Fibroblast of skin of back (primary cell): ENCODE measurements at places on chromosomes 4 and X.

GRCh38 chr4:184883024-184883423 is 57.3 kb upstream of the ACSL1 start:
- DNase-seq, result no peak

DNA sequence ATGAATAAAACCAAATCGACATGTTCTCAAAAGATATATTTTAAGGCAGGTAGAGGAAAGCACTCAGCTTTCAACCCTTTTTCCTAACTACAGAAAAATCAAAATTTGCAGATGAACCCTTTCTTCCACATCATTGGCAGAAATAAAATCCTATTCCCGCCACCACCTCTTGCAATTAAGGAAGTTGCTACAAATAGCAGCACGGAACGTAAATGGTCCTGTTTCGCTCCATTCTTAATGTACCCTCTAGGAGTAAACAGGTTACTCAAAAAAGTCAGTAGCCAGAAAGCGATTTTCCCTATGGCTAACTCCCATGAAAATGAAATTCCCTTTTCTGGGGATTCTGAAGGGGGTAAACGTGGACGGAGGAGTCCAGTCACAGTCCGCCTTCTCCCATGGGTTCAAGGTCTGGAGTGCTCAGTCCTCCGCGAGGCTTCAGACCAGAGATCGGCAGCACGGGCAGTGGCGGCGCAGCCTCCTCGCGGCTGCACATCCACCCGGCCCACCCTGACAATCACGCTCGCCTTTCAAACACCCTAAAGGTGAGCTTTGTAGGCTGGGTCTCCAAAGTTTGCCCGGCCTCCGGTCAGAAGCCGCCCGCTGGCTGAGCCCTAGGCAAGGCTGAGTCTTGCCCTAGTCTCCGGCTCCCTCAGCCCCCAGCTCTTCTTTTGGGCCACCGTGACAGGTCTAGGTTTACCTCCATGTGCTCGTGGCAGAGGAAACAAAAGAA is 1.8 kb downstream of the ATP11C start:
- DNase-seq, result peak; percentile 14

- DNase-seq, result no peak
These were observed 98.3 kb downstream of the RAPGEF2 start for GRCh38 chr4:159201168-159201567.

DNA sequence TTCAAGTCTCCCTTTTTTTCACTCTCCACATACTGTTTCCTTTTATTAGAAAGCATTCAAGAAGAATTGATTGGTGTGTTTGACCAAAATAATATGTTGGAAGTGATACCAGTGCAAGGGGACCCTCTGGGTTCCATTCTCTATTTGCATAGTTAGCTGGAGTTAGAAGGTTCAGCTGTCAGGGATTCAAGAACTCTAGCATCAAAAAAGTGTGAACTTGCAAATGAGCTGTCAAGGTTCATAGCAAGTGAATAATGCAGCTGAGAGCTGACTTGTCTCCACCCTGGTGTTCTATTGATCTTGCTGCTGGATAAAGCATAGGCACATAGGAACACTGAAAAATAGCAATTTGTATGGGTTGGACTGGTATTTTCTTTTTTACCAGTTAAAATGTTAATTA is 73.2 kb downstream of the SORBS2 start:
- DNase-seq, result no peak

DNA sequence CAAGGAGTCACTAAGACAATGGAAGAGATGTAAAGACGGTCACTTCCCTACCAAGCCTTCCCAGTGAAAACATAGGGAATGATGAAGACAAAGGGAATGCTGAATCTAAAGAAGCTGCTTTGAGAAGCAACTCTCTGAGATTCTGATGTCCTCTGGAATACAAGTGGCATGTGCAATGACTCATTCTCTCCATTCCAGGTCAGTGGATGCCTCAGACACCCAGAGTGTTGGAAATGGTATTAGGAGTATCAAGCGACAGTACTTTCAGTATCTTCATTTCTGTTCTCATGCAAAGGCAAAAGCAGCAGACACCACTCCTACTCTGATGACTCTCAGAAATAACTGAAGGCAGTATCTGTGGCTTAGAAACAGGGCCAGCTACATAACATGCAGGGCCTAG is 102.6 kb downstream of the FSTL5 start:
- DNase-seq, result peak; percentile 87

GRCh38 chr4:143721317-143721716 is 20.8 kb upstream of the FREM3 start:
- peak; percentile 23 for DNase-seq

DNA sequence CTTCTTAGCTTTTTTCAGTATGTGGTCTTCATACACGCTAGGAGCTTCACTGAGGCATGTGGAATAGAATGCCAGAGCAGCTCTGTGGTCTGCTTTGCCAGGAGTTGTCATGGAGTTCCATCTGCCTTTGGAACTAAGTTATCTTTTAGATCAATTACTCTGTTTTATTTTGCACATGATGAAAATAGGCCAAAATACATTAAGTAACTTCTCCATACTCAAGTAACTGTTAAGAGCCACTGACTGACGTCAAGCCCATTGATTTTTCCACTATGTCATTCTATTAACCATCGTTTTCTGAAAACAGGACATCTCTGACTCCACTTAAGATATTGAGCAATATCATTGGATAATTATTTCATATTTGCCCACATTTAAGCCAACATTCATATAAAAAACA is 415.1 kb upstream of the MAD2L1 start:
- DNase-seq, result peak; percentile 15

DNA sequence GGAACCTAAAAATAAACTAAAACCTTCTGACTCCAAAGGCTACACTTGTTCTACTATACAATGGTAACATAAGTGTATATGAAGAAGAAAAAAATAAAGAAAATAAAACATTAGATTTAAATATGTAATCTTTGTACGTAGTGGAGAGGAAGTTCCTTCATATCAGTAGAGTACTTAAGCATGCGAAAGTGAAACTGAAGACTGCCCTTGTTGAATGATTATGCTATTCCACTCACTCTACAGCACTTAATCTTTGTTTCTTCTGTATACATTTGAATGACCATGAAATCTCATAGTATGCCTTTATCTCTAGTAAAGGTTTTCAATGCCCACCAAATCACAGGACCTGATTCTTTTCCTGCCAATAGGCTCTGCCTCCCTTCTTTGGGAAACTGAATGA is 78.9 kb downstream of the NDST3 start:
- no peak for DNase-seq
